Heart left ventricle (tissue), 16 donors: ENCODE measurements at places on chromosomes 16 and 17. TPM values are rescaled to one million over a fixed set of nuclear protein-coding genes. Genes with fewer than 3 reads are reported as not detected.

DNA sequence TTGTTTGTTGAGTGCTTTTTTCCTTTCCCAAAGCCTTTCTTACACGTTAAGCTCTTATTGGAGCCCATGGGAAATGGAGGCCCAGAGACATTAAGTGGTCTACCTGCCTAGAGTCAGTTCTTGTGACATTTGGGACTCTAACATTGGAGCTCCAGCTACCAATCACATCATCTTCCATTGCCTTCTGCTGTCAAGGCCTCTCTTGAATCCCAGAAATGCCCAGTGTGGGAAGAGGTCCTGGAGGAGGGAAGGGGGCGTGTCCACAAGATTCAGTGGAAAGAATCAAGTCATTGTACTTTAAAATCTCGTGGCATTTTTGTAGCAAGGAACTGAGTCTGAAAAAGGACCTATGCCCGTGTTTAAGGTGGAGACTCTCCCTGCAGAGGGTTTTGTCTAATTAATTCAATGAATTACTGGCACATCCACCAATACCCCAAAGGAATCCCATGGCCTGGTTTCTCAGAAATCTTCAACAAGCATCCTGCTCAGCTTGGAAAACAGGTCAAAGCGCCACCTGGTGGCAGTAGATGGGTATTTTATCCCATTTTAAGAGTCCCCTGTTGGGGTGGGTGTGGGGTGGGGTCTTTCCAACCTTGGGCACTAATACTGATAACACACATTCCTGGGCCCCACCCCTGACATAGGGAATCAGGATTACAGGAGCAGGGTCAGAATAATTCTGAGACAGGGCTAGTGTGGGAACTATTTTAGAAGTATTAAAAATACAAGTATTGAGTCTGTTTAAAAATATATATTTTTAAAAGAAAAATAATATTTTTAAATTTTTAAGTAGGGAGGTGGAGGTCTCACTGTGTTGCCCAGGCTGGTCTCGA is 24.6 kb downstream of the GPT2 start:
- DNase-seq = no peak

GRCh38 chr17:41864498-41864835 is 756 bp downstream of the KLHL11 start:
- no peak for DNase-seq

DNA sequence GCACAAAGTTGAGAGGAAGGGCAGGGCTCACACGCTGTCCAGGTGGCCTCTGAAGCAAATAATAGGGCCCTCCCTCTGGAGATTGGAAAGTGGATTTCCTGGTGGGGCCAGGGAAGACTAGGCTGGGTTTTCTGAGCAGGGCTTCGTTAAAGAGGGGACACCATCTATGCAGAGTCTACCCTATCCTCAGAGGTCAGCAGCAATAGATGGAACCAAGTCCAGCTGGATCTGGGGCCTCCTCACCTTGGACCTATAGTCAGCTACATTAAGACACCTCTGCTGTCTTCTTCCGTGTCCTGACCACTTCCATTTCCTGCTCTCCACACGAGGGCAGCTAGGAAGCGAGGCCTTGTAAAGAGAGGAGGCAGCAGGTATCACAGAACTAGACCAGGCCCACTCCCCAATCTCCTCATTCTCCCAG is 14.7 kb upstream of the ST6GALNAC1 start:
- no peak for DNase-seq

GRCh38 chr17:76529224-76530094 is 8.1 kb downstream of the CYGB start:
- peak; percentile 92 for DNase-seq

The TMEM235 gene
- not detected for total RNA-seq

GRCh38 chr17:42865638-42866094 is 14.7 kb downstream of the AOC3 start:
- DNase-seq = peak; percentile 34

DNA sequence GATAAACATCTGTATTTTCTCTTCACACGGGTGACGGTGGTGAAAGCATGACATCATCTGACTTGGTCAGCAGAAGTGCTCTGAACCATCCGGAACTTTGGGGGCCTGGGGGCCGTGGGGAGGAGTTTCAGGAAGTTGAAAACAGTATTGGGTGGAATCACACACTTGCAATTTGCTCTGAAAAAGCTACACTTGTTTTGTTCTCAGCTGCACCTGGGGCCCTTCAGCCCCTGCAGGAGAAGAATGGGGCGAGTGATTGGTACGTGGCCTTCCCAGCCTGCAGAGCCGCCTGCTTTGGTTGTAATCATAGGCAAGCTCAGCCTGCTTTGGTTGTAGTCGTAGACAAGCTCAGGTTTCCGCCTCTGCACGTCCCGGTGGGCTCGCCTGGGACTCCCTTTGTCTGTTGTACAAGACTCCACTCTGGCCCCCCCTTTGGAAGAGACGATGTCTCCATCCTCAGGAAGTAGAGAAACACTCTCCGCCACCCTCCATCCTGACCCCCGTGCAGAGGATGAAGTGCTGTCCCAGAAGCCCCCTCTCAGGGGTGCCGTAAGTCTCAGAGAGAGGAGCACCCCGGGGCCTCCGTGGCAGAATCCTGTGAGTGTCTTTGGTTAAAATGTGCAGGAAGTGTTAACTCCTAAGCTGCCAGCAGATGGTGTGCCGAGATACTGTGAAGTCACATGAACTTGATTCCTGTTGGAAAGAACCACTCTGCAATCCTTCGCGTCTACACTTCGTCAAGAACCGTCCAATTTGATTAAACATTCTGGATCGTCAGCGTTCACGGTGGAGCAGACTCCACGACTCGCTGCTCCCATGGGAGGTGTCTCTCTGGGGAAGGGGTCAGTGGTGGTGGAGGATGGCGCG is 5.4 kb downstream of the BANP start:
- peak; percentile 72 for DNase-seq

- DNase-seq = no peak
Measured at GRCh38 chr17:76266244-76266938, 1.2 kb downstream of the UBALD2 start.

GRCh38 chr17:72125226-72125651 is 4.4 kb downstream of the SOX9 start:
- no peak for DNase-seq

GRCh38 chr16:86158688-86159360 is 259.9 kb downstream of the IRF8 start:
- DNase-seq = no peak

GRCh38 chr17:3256575-3256974 is 41.6 kb downstream of the OR3A1 start:
- no peak for DNase-seq

DNA sequence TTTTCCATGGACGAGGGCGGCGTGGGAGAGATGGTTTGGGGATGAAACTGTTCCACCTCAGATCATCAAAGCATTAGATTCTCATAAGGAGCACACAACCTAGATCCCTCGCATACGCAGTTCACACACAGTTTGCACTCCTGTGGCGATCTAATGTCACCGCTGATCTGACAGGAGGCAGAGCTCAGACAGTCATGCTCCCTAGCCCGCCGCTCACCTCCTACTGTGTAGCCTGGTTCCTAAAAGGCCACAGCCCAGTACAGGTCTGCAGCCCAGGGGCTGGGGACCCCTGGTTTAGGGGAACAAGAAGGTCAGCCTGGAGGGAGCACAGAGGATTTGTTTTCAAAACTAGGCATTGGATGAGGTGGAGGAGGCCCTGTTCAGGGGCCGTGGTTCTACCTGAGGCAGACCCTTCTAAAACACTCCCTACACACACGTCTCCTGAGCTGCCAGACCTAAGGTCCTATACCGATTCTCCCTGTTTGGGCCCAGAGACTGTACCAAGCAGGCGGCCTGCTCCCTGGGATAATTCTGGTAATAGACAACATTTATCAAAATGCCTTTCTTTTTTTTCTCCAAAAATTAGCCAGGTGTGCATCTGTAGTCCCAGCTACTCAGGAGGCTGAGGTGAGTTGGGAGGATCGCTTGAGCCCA is 38.6 kb downstream of the AXIN2 start:
- no peak for DNase-seq

DNA sequence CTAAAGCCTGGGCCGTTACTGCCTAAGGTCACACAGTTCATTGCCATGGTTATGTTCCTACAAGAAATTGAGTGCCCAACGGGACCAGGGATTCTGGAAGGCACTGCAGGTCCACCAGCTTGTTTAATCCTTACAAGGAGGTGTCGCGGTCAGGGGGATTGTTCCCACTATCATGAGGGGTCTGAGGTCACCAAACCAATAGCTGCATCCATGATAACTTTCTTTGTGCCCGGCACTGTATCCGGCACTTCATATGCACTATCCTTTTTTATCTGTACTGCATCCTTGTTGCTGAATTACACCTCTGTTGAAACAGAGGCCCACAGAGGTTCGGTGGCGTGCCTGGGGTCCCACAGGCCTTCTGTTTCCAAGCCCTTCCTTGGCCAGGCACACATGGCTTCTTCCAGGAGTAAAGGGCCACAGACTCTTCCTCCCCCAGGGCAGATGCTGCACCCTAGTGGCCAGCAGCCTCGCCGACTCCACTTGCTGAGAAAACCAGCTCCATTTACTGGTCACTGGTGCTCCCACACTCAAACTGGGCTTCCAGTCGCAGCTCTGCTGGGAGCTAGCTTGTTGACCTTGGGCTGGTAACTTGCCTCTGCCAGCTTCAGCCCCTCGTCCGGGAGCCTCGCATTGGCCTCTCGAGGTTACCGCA is 82.0 kb upstream of the PLCG2 start:
- peak; percentile 73 for DNase-seq

- DNase-seq = no peak
Measured at GRCh38 chr16:54208237-54208636, 78.3 kb downstream of the IRX3 start.

- no peak for DNase-seq
Measured at GRCh38 chr17:68277807-68278206, 13.1 kb downstream of the SLC16A6 start.

DNA sequence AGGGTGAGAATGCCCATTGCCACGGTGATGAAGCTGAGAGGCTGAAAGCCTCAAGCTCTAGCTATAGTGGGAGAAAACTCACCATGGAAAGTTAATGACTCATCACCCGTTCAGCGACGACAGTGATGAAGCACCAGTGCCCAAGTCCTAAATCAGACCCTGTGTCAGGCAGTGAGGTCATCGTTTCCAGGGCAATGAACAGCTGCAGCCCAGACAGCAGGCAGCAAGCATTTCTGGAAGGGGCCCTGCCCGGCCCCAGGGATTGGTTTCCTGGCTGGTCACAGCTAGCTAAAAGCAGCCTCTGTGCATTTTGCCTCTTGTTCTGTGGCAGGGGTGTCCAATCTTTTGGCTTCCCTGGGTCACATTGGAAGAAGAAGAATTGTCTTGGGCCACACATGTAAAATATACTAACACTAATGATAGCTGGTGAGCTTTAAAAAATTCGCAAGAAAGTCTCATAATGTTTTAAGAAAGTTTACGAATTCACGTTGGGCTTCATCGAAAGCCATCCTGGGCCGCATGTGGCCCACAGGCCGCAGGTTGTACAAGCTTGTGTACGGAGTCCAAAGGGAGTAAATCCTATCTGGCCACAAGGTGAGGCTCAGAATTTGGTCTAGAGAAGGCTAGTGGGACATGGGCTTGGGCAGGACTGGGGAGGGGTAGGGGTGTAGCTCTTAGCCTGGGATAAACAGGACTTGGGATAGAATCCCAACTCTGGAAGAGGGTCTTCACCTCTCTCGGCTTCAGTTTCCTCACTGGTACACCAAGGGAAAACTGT is 40.6 kb downstream of the MIS12 start:
- DNase-seq = peak; percentile 92

The LRRC75A gene
- 1.00 TPM for total RNA-seq

DNA sequence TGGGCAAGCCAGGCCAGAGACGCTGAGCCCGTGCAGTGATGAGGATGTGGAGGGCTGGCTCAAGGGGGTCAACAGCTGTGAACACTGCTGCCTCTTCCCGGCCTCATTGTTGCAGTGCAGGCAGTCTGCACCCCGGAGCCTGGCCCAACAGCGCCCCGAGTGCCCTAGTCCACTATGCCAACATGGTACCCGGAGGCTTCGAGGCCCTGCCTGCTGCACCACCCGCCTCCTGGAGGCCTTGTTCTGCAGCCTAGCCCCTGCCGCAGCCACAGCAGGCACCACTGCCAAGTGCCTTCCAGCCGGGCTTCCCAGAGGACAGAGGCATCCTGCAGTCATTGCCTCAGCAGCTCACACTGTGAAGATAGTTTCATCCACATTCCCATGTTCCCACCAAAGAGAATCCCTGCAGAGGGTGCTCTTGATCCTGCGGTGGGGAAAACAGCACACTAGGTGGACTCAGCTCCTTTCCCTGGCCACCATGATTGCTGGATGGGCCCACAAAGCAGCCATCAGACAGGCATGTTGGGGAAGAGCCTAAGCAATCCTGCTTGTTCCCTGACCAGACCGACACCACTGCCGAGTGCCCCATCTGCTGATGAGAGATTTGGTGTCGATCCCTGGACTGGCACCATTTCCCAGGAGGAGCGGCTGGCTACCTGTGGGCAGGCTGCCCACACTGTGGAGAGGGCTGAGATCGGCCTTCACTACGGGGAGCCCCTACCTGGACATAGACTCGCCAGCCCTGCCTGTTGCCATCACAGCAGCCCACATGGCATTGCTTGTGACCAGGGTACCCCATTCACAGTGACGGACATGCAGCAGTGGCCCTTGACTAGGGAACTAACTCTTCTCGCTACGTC is 44.9 kb downstream of the USP22 start:
- no peak for DNase-seq

DNA sequence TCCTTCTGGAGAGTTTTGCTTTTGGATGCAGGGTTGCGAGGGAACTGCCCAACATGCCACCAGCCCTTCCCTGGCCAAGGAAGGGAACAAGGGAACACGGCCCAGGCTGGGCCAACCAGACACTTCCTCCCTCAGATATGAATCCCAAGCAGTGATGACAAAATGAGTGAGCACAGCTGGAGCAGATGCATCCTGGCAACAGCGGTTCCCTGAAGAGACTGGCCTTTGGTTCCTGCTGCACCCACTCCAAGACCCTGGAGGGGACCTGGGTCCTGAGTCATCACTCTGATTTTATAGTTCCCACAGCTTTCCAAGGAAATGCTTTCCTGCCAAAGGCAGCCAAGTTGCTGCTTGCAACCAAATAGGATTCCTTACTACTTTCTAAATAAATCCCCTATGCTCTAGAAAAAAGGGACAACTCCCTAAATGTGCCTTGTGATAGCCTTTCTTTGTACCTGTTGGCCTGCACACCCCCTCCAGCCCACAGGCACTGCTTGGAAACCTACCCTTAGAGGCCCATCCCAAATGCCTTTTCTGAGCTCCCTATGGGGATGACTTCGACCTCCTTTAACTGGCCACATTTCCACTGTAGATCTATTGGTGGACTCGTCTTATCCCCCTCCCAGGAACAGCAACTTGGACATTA is 5.3 kb downstream of the ST3GAL2 start:
- DNase-seq = peak; percentile 81

DNA sequence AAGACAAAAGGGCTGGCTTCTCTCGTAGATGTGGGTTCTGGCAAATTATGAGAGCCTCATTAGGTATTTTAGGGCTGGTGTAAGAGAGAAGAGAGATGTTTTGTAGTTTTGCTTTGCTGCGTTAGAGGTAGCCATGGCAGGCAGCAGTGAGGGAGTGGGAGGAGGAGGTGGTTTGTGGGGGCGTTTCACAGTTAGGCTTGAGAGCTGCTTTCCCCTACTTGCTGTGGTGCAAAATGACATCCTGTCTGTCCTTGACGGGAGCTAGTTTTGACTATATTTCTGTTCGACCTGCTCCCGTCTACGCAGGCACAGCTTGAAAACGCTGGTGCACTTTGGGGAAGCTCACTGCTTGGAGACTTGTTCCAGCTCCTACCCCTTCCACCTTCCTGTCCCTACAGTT is 75.5 kb downstream of the SLC5A11 start:
- no peak for DNase-seq

The TNP2 gene
- not detected for total RNA-seq
